8988T (cell line): ENCODE measurements at places on chromosomes 4 and X.

DNA sequence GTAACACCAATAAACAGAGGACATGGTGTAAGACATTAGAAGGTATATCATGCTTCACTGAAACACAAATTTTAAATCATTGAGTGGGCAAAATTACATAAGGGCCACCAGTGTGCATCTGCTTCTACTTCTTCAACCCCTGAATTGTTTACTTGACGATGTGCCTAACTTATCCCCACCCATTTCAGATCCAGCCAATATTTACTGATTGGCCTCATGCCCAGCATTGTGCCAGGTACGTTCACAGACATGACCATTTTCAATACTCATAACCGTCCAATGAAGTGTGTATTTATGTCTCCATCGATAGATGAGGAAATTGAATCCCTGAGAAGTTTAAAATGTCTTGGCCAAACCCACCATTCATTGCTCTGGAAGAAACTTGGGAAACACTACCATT, 208.3 kb upstream of the MID1 start:
- no peak for DNase-seq

- DNase-seq: no peak
These were observed 61.3 kb downstream of the CHRDL1 start for GRCh38 chrX:110734271-110734670.

GRCh38 chr4:76197971-76198410, 15.6 kb downstream of the SCARB2 start:
- no peak for DNase-seq

DNA sequence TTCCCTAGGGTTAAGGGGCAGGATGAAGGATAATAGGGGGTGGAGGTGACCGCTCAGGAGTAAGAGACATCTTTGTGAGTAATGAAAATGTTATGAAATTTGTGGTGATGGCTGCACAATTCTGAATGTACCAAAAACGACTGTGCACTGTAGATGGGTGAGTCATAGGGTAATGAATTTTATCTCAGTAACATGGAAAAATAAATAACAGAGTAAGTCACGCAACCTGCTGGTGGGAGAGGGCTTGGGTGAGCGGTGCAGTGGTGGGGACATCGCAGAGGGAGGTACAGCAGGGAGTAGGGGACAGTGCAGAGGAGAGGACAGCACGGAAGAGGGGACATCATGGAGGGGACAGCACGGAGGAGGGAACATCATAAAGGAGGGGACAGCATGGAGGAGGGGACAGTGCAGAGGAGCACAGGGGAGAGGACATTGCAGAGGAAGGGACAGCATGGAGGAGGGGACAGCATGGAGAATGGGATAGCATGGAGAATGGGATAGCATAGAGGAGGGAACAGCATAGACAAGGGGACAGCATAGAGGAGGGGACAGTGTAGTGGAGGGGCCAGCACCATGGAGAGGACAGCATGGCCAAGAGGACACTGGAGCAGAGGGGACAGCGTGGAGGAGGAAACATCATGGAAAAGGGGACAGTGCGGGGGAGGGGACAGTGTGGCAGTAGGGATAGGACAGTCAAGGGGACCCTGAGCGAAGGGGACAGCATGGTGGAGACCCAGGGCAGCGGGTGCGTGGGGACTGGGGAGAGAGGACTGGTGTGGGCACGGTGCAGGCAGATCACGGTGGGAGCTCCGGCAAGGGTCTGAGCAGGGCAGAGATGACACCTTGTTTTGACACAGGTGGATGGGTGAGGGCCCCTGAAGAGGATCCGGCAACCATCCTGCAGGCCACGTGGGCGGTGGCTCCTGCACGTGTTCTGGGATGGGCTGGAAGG, 68.5 kb upstream of the MXD4 start:
- no peak for DNase-seq

- no peak for DNase-seq
These were observed 253.2 kb upstream of the RASGEF1B start for GRCh38 chr4:81724925-81725329.

- DNase-seq: no peak
These were observed 120.0 kb downstream of the RAB28 start for GRCh38 chr4:13364172-13364571.
